ENCODE measurements at places on chromosomes 16 and 17. TPM values are rescaled to one million over a fixed set of nuclear protein-coding genes. Genes with fewer than 3 reads are reported as not detected.

GRCh38 chr17:13197586-13197985 lies 179.8 kb upstream of the ELAC2 start:
- H3K36me3 ChIP-seq, result no peaks in the 10 kb centered on the region
- no peaks in the 10 kb centered on the region for H3K27me3 ChIP-seq
- H3K4me1 ChIP-seq, result no peaks in the 10 kb centered on the region

- peaks cover 49% of the 10 kb centered on the region for H3K4me1 ChIP-seq
- H3K27ac ChIP-seq, result no peak overlapping the region
- H3K36me3 ChIP-seq, result no peaks in the 10 kb centered on the region
- H3K4me3 ChIP-seq, result no peak overlapping the region
Measured at GRCh38 chr17:30336369-30337171, 2.7 kb upstream of the TMIGD1 start.

DNA sequence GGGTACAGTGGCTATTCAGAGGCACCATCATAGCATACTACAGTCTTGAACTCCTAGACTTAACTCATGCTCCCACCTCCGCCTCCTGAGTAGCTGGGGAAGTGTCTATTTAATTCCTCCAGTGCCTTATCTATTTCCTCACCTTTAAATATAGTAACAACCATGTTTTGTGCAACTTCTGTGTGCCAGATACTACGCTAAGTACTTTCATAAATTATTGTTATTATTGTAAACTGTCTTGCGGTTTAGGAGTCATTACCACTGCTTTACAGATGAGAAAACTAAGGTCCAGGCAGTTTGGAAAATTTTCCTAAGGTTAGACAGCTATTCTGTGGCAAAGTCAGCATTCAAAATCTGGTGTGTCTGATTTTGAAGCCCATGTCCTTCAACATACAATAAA lies 359.1 kb upstream of the XYLT1 start:
- no peak overlapping the region for H3K4me3 ChIP-seq
- H3K4me1 ChIP-seq, result no peaks in the 10 kb centered on the region
- H3K27me3 ChIP-seq, result no peaks in the 10 kb centered on the region
- no peak overlapping the region for H3K27ac ChIP-seq

DNA sequence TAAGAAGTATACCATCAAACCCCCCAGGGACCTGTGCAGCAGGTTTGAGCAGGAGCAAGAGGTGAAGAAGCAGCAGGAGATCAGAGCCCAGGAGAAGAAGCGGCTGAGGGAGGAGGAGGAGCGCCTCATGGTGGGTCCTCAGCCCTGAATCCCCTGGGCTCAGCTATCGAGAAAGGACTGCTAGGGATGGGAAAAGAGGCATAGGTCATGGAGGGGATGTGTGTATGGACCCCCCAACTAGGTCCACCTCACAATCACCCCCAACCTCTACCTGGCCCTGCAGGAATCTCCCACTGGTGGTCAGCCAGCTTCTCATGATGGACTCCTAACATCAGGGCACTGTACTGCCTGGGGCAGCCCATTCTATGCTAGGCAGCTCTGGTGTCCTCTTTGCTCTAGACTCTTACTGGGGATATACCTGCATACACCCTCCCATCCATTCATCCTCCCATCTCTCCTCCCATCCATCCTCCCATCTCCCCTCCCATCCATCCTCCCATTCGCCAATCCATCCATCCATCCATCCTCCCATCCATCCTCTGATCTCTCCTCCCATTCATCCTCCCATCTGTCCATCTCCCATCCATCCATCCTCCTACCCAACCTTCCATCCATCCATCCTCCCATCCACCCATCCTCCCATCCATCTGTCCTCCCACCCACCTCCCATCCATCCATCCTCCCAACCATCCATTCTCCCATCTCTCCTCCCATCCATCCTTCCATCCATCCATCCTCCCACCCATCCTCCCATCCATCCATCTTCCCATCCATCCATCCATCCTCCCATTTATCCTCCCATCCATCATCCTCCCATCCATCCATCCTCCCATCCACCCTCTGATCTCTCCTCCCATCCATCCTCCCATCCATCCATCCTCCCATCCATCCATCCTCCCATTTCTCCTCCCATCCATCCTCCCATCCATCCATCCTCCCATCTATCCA lies 10.6 kb downstream of the DRC7 start:
- H3K27ac ChIP-seq, result no peak overlapping the region
- H3K4me1 ChIP-seq, result no peaks in the 10 kb centered on the region
- no peak for DNase-seq

GRCh38 chr16:50153596-50154419 lies 702 bp downstream of the TENT4B start:
- H3K36me3 ChIP-seq, result no peaks in the 10 kb centered on the region
- no peaks in the 10 kb centered on the region for H3K27me3 ChIP-seq
- DNase-seq, result no peak
- peak overlapping the region; percentile 72 for H3K4me3 ChIP-seq
- peaks cover 54% of the 10 kb centered on the region for H3K4me1 ChIP-seq
- H3K27ac ChIP-seq, result peak overlapping the region; percentile 95

DNA sequence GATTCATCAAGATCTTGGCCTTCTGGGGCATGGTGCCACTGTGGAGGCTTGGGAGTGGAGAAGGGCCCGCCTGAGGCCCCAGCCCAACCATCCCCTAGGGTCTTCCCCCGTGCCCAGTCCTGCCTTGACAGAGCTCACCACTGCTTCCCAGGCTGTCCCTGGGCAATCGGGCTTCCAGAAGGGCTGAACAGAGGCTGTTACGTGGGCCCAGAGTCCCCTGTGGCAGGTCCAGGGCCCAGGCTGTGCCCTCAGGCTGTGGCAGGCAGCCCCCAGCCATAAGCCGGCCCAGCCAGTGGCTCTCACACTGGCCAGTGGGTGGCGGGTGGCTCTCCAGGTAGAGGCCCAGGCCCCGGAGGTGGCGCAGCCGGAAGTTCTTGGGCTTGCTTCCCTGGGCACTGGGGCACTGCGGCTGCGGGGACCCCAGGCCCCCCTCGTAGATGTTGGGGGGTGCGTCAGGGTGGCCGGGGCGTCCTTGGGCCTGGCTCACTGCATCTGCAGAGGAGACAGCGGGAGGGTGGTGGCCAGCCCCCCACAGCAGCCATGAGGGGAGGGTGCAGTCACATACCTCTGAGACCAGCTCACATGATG lies 809 bp downstream of the C16orf90 start:
- no peak overlapping the region for H3K4me3 ChIP-seq
- H3K4me1 ChIP-seq, result no peaks in the 10 kb centered on the region
- no peak overlapping the region for H3K27ac ChIP-seq
- H3K36me3 ChIP-seq, result no peaks in the 10 kb centered on the region
- H3K27me3 ChIP-seq, result no peaks in the 10 kb centered on the region

- peak overlapping the region; percentile 98 for H3K27ac ChIP-seq
- H3K4me3 ChIP-seq, result peak overlapping the region; percentile 94
- DNase-seq, result no peak
- H3K4me1 ChIP-seq, result peaks cover 28% of the 10 kb centered on the region
- no peaks in the 10 kb centered on the region for H3K36me3 ChIP-seq
- H3K27me3 ChIP-seq, result no peaks in the 10 kb centered on the region
Measured at GRCh38 chr16:10577305-10578202, 2.8 kb downstream of the EMP2 start.

DNA sequence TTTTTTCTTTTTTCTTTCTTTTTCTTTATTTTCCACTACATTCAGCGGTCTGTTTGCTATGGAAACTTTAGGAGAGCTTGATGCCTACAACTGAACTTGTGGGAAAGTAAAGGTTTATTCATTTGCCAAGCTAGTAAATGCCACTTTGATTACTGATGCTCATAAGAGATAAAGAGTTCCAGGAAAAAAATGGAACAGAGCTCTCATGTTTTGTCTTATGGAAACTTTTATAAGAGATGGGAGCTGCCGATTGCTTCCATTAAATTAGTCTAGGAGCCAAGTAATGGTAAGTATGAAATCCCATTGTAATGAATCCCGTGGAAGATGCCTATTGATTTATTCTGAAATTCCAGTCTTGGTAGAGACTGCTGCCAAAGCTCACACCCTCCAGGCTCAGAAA lies 7.1 kb downstream of the ANKFN1 start:
- H3K36me3 ChIP-seq, result no peaks in the 10 kb centered on the region
- H3K27me3 ChIP-seq, result no peaks in the 10 kb centered on the region
- no peak for DNase-seq
- no peak overlapping the region for H3K4me3 ChIP-seq

GRCh38 chr17:43327421-43327820 lies 71.4 kb upstream of the ARL4D start:
- DNase-seq, result no peak
- H3K27me3 ChIP-seq, result no peaks in the 10 kb centered on the region
- H3K4me1 ChIP-seq, result peaks cover 8% of the 10 kb centered on the region
- H3K4me3 ChIP-seq, result no peak overlapping the region
- no peaks in the 10 kb centered on the region for H3K36me3 ChIP-seq

- H3K36me3 ChIP-seq, result no peaks in the 10 kb centered on the region
- no peak for DNase-seq
- no peak overlapping the region for H3K27ac ChIP-seq
- no peaks in the 10 kb centered on the region for H3K27me3 ChIP-seq
- peaks cover 12% of the 10 kb centered on the region for H3K4me1 ChIP-seq
Measured at GRCh38 chr17:65723431-65724151, 162.1 kb upstream of the AXIN2 start.

DNA sequence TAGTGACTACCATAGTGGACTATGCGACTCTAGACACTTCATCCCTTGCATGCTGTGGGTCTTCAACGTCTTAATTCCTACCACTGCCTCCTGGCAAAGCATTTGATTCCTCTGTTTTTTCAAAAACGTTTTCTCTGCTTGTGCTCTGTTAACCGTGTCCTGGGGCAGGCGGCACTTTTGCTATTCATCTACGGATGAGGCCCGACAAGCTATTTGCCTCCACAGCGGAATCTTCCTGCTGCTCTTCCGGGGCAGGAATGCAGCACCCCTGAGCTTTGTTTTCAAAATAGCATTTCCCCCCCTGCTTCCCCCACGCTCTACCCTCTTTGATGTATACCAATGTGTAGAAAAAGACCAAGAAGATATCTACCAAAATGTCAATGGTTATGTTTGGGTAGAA lies 39.8 kb upstream of the METTL16 start:
- H3K4me1 ChIP-seq, result no peaks in the 10 kb centered on the region
- H3K27ac ChIP-seq, result no peak overlapping the region

DNA sequence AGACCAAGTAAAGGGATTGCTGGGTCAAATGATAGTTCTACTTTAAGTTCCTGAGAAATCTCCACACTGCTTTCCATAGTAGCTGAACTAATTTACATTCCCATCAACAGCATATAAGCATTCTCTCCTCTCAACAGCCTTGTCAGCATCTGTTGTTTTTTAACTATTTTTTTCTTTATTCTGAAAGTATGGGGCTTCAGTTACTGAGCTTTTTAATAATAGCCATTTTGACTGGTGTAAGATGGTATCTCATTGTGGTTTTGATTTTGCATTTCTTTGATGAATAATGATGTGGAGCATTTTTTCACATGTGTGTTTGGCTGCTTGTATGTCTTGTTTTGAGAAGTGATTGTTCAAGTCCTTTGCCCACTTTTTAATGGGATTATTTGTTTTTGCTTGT lies 2.5 kb downstream of the KRTAP2-2 start:
- H3K27ac ChIP-seq, result no peak overlapping the region
- no peaks in the 10 kb centered on the region for H3K4me1 ChIP-seq

DNA sequence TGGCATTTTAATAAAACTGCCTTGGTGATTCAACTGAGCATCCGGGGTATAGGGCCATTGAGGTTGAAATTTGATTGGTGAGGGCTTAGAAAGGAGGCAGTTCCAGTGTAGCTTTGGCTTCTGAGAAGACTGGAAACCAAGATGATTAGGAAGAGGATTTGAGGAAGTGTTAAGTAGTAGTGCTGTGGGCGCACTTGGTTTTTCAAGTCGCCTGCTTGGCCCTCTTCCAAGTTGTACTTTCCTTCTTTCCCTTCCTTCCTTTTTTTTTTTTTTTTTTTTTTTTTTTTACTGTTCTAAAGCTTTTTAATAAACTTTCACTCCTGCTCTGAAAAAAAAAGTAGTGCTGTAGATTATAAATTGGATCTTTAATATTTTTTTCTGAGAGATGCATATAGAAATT lies 320.5 kb downstream of the UTP18 start:
- H3K4me3 ChIP-seq, result no peak overlapping the region
- no peaks in the 10 kb centered on the region for H3K4me1 ChIP-seq
- no peaks in the 10 kb centered on the region for H3K27me3 ChIP-seq
- DNase-seq, result no peak

ABCC3 gene
- 93.7 TPM for total RNA-seq

USP36 gene
- total RNA-seq, result 20.9 TPM

KIF2B gene
- not detected for total RNA-seq

PROCA1 gene
- 0.48 TPM for total RNA-seq

CLEC18B gene
- 6.2 TPM for total RNA-seq

TEX19 gene
- total RNA-seq, result not detected
